ENCODE measurements at places on chromosomes 4 and X. TPM values are rescaled to one million over a fixed set of nuclear protein-coding genes. Genes with fewer than 3 reads are reported as not detected.

DNA sequence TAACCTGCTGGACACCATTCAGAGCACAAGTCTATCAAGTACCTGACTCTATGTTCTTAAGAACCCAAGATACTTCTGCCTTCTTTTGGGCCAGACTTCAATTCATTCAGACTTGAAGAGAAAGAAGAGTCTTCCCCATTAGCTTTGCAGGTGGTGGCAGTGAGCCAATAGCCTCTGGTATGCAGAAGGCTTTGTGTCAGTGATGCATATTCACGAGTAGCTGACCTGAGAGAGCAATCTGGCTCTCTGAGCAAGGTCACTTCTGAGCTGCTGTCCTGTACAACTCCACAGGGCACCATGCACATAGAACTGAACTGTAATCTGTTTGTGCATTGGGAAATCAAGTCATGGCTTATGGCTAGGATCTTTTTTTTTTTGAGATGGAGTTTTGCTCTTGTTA is 39.9 kb upstream of the SPINK2 start:
- DNase-seq: no peak

- no peak for DNase-seq
Observed at GRCh38 chr4:6730603-6731317, 14.8 kb downstream of the BLOC1S4 start.

DNA sequence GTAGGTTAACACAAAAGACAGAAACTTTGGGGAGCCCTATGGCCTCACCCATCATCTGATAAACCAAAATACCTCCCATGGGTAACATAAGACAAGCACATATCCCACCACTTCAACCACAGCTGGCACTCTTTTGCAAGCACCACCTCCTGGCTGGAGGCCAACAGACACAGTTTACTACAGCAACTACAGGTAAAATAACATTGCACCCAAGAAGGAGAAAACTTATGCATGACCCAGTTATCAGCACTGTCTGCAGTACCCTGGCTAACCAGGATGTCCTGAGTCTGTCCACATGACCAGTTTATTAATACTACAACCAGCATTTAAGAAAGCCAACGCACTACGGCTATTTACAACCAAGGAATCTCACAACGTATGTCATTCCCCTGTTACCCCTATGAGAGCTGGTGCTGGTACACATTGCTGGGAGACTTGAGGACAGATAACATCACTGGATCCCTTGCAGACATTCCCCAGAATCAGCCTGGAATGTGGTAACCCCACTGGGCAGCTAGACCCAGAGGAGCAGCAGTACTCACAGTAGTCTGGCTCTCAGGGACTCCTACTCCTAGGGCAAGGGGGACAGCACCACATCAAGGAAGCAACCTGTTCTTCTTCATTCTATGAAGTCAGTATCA is 32.0 kb downstream of the ELF2 start:
- no peak for DNase-seq

DNA sequence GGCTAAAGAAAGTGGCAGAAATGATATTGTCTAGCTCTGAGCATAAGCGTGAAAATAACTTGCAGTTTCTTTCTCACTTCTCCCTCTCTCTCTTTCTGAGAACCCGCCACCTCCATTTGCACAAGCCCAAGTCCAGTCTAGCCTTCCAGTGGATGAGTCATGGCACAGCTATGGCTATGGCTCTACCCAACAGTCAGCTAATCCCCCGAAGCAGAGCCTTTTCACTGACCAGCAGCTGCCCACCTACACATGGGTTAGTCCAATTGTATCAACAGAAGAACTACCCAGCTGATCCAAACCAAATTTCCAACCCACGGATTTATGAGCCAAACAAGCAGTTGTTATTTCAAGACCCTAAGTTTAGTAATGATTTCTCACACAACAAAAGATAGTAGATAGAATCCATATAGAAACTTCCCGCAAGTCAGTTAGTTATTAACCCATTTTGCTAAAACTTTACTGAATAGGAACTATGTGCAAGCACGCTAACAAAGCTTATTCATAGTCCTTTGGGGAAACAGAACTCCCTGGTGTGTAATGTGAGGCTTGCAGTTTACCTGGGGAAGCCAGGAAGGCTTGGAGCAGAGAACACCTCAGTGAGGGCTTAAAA is 282.3 kb downstream of the INPP4B start:
- no peak for DNase-seq

Gene JCHAIN
- total RNA-seq: not detected

DNA sequence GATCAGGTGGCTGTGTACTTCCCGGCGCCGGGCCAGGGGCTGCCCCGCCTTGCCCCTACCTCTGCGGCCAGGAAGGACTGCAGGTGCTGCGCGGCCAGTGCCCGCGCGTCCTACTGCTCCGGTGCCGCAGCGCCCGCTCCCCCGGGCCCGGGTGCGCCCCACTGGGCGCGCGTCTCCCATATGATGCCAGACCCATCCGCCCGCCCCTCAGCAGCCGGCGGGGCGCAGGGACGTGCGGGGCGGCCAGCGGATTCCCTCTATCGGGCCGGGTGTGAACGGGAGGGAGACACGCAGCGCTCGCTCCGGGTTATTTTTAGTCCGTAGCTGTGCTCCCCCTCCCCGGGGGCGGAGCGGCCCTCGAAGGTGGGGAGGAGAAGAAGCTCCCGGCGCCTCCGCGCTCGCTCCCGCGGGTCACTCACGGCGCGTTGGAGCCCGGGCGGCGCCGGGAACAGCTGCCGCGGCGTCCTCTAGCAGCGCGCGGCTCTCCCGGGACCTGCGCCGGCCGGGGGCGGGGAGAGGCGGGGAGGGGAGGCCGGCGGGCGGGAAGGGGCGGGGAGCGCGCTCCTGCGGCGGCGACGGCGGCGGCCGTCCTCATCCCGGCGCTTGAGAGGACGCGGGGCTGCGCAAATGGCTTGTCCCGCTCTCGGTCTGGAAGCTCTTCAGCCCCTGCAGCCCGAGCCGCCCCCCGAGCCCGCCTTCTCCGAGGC is 103.6 kb downstream of the UCHL1 start:
- no peak for DNase-seq

Measured in T-helper 17 cell (primary cell).